Amniotic epithelial cell (primary cell): ENCODE measurements at places on chromosomes 1 and 21.
A peak's percentile ranks its signal among the peaks of the same experiment; 100 is the strongest.

GRCh38 chr21:35144978-35145377 lies 95.9 kb upstream of the RUNX1 start:
- no peak for DNase-seq

GRCh38 chr1:236514703-236515442 lies 8.9 kb upstream of the LGALS8 start:
- DNase-seq: no peak

DNA sequence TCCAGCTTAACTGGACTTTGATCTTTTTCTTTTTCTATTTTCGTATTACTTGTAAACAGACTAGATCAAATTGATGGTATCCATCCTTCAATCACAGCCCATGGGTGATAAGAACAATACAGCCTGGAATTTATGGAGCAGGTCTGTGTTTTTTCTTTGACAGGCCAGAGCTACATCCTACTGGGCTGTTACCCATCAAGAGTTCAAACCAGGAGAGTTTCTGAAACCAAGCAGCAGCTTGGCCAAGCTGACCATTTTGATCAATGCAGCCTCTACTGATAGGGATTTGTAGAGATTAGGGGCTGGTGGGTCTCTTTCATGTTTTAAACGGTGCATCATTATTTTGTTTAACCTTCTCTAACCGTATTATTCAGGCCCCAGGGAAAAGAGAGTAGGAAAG lies 24.3 kb upstream of the CCDC190 start:
- peak; percentile 34 for DNase-seq

DNA sequence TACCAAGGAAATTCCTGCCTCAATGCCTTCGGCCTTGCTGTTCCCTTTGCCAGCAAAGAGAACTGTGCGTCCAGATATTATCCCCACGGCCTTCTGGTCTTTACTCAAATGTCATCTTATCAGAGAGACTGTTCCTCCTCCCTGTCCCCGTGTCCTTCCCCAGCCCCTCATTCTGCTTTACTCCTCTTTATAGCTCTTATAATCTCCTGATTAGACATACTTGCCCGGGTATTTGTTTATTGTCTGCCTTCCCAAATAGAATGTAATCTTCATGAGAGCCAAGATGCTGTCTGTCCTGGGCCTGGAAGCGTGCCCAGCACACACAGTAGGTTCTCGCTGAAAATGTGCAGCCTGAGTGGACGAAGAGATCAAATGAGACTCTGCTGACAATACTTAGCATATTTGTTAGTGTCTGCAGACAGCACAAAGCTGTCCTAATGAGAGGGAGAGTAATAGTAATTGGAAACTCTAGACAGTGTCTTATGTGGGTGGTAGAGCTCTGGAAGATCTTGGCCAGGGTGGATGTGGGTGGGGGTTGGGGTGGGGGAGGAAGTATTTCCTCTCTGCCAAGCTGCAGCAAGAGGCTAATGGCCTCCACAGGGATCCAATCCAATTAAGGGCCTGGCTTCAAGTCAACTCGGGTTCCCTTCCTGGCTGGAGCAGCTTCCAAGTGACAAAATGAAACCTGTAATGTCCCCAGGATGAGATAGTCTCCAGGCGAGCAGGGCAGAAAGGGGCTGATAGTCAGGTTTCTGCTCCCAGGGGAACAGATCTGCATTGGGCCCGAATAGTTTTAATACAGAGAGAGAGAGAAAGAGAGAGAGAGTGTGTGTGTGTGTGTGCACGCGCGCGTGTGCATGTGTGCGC lies 9.5 kb upstream of the CLIC4 start:
- no peak for DNase-seq

DNA sequence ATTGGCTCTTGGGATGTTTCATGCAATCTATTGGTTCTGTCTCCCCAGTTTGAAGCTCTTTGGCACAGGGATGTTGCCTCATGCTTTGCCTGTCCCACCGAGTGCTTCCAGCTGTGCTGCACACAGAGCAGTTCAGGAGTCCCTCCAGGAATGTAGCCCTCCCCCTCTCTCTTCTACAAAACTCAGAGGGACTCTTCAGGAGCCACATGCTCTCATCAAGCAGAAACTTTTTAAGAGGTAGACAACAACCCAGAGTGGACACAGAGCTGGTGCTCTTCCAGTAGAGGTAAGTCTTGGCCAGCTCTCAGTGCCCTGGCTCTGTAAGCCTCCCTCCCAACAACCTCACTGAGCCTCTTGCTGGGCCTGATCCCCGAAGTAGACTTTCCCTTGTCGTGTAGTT lies 11.6 kb upstream of the ZNF697 start:
- no peak for DNase-seq

DNA sequence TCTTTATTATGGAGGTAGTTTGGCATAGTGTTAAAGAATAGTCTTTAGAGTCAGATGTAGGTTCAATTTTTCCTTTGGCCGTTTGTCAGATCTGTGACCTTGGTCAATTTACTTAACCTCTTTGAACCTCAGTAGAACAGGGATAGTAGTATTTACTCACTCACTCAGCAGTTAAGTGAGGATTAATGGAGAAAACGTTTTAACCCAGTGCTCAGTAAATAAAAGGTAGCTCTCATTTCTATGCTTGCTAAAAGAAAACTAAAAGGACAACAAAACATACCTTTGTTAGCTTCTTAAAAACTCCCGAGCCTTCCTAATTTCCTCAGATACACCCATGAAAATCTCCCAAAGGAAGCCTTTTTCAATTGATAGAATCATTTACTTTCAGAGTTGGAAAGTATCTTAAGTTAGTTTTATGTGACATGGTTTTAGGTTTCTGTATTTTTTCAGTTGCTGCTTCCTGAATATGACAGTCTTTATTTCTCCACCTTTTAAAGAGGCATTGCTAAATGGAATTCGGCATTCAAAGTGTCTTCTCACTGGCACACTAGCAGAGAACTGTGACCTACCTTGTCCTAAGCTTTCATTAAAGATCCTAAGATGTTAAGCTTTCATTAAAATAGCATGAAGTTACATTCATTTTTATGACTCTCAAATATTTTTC lies 7.8 kb downstream of the ABCD3 start:
- DNase-seq: no peak

DNA sequence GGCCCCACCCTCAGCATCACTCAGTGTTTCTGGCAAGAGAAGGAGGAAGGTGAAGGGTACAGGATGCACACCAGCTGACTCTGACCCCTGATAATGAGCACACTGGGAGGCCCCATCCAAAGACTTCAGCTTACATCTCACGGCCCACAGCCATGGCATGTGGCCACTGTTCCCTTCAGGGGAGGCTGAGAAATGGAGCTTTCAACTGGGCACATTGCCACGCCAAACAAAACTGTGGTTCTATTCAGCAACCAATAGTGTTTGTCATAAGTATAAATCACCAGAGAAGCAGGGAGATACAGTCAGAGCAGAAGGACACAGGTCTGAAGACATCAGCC lies 12.7 kb upstream of the TRAF3IP3 start:
- peak; percentile 40 for DNase-seq

DNA sequence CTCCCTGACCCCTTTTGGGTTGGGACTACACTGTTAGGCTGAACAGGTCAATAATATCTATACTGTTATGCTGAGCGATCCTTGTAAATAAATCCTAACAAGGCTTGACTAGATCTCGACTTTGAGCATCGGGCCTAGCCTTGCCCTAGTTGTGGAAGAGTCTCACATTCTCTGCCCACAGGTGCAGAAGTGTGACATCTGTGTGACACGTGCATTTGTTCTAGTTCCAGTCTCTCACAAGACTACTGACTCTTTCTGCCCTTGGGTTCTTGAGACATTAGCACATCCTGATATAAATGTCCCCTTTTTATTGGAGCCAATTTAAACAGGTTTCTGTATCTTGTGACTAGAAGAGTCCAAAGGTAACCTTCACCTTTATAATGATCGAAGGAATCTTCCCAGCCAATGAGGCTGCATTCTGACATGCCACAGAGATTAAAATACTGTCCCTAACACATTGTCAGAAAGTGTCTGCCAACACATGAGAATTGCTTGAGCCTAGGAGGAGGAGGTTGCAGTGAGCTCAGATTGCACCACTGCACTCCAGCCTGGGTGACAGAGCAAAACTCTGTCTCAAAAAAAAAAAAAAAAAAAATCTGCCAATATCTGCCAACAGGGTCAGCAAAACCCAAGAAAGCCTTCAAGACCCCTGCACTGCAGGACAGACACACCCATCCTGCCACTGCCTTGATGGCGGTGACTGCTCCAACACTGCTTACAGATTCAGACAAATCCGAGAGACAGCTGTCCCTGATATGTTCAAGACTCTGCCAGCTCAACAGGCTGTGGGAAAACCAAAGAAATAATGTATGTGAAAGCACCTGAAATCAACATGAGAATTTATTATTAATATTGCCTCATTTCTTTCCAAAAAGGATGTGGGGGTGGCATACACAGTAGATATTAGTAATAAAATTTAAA lies 56.5 kb upstream of the PSEN2 start:
- no peak for DNase-seq

- no peak for DNase-seq
These were observed 688.4 kb downstream of the USP25 start for GRCh38 chr21:16418226-16418625.

DNA sequence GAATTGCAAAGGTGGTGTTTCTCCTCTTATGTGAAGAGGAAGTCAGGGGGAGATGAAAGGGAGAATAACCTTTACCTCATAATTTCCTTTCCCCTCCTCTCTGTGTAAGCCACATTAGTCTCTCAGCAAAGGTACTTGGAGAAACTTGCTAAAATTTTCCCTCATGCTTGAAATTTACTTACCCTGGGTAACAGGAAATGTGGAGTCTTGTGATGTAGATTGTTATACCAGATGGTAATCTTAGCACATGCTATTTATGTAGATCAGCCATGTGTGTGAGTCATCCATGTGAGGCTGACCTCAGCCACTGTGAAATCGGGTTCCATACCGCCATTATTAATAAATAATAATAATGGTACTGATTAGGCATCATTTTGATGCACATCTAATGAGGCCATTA lies 128.4 kb downstream of the TGFB2 start:
- peak; percentile 47 for DNase-seq
